Activated naive CD4-positive, alpha-beta T cell (primary cell): ENCODE measurements at places on chromosomes 2 and 18.

- no peak for DNase-seq
These were observed 39.1 kb downstream of the PCBP1 start for GRCh38 chr2:70126413-70126812.

DNA sequence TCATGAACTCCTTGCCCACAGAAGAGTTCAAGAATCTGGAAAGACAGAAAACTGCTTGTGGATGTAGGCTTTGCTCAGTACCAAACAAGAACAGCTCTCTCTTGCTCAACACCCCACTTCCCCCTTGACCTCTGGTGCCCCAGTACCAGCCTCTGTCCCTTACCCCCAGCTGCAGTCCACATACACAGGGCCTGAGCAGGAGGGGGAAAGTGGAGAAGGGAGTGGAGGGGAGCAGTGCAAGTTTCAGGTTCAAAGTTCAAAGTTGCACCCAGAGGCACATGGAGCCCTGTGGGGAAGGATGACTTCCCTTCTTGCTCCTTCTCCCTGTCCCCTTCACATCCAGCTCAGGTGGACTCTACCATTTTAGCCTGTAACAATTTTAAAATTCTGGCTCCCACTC, 61.1 kb upstream of the LPIN2 start:
- DNase-seq = no peak

DNA sequence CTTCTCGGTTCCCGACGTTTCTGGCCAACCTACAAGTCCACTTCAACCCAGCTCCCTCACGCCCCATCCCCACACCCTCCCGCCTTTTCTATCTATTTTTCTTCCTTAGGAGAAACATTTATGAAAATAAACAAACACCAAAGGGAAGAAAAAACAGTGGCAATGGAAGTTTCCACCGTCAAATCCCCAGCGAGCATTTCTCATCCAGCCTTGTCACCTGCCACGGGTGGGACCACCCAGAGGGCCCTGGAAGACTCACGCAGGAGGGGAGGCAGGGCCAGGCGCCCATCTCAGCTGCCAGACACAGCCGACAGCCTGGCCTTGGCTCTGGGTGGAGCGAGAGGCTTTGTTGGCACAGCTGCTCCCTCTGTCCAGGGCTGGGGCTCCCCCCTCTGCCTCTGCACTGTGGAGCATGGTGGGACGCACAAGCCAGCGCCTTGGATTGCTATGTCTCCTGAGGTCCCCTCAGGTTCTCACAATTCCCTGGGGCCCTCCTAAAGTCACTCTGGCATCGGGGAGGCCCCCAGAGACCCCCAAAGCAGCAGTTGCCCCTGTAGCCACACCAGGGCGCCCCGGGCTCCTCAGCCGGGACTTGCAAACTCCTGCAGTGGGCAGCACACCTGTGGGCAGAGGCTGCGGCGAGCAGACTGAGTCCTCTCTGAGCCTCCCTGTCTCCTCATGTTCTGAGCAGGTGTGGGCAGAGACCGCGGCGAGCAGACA, 395.7 kb upstream of the SALL3 start:
- DNase-seq = no peak

DNA sequence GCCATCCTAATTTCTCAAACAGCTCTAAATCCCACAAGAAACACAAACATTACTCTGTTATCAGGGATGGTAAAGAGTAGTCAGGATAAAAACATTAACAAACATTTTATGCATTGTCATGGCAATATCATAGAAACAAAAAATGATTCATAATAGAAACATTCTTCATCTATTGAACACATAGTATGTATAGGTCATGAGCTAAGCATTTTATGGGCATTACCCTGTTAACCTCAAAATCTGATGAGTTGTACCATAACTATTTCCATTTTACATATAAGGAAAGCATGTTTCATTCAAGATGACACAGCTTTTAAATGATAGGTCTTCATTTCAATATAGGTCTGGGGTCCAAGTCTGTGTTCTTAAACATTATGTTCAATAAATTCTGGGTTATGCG, 344.9 kb downstream of the RND3 start:
- DNase-seq = no peak

- no peak for DNase-seq
These were observed 9.4 kb downstream of the FAM124B start for GRCh38 chr2:224392545-224392944.

GRCh38 chr2:85048534-85048933, 77.6 kb downstream of the KCMF1 start:
- no peak for DNase-seq

DNA sequence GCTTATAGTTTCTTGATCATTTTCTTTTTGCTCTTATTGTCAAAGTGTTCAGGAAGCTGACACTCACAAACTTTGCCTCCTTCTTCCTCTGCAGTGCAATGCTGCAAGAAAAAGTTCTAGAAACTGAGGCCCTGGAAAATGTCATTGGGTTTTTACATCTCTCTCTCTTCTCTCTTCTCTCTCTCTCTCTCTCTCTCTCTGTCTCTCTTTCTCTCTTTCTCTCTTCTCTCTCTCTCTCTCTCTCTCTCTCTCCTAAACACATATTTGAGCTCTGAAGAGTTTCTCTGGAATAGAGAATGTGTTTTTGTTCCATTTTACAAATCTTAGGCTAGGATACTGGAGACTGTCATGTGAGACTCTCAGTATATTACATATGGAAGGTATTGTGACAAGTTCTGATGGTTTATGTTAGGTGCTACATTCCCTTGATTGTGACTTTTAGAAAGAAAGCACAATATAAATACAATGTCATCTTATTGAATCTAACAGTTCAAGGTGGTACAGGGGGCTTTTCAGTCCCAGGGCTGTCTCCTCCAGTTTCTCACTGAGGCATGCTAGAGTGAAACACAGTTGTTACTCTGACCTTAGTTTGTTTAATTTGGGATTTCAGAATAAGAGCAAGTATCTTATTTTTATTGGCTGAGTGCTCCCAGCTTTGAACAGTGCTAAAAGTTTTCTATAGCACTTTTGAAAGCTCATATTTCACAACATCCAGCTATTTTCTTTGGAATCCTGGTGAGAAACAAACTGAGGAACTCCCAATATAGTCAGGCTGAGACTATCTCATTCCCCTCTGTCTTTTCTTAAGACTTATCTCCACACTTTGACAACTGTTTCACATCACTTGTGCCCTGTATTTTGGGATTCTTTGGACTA, 41.4 kb upstream of the EHBP1 start:
- no peak for DNase-seq

DNA sequence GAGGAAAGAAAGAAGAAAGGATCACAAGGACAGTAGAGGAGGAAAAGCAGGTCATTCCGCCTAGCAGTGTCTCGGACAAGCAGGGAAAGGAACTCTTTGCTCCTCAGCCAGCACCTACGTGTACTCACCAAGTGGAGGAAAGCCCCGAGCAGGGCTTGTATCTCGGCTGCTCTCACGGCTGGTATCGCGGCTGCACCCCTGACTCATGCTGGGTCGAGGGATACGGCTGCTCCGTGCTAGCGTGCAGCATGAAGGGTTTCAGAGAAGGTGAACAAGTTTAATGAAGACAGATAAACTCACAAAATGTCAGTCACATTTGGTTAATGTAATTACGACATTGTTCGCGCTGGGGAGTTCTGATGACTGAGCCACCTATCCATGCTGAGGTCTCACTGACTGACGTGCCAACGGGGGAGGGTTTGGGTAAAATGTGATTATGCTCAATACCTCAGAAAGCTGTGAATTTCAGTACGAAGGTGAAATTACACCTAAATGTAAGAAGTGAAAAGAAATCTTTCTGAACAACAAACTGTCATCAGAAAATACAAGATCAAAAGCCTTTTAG, 112.1 kb upstream of the RNU4ATAC start:
- DNase-seq = no peak

DNA sequence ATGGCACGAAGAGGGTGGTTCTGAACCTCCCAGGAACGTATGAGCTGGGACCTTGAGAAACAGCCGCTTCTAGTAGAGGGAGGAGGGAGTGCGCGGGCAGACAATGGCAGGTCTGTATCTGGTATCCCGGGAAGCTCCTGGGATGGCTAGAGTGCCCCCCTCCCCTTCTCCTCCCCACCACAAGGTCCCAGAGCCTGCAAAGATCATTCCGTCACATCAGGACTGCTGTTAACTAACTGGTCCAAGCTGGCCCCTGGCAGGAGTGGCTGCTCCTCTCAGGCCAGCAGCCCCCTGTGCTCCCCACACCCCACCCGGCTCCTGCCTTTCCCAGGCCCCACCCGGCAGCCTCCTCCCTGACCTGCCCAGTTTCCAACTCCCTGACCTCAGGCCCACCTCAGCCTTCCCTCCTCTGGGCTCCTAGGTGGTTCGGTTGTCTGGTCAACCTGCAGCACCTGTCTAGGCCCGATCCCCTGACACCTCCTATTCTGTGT, 75.0 kb downstream of the TPO start:
- no peak for DNase-seq

- no peak for DNase-seq
These were observed 212.8 kb upstream of the LRRTM1 start for GRCh38 chr2:80517316-80517715.

GRCh38 chr2:12556762-12557161, 160.0 kb upstream of the TRIB2 start:
- DNase-seq = no peak

- DNase-seq = no peak
These were observed 144.4 kb downstream of the GFPT1 start for GRCh38 chr2:69242651-69243051.

DNA sequence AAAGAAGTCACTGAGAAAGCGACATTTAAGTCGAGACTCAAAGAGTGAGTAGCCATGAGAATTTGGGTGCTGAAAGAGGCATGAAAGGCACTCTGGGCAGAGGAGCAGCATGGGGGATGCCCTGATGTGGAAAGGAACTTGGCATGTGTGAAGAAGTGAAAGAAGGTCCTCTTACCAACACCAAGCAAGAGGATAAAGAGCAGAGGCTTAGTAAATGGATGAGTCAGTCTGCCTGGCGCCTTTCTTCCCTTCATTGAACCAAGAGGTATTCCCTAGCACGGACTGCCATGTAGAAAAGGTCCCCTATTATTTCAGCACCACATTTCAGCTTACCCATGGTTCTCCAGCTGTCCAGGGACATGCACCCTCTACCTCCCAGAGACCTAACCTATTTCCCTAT, 221.1 kb upstream of the NRP2 start:
- no peak for DNase-seq

DNA sequence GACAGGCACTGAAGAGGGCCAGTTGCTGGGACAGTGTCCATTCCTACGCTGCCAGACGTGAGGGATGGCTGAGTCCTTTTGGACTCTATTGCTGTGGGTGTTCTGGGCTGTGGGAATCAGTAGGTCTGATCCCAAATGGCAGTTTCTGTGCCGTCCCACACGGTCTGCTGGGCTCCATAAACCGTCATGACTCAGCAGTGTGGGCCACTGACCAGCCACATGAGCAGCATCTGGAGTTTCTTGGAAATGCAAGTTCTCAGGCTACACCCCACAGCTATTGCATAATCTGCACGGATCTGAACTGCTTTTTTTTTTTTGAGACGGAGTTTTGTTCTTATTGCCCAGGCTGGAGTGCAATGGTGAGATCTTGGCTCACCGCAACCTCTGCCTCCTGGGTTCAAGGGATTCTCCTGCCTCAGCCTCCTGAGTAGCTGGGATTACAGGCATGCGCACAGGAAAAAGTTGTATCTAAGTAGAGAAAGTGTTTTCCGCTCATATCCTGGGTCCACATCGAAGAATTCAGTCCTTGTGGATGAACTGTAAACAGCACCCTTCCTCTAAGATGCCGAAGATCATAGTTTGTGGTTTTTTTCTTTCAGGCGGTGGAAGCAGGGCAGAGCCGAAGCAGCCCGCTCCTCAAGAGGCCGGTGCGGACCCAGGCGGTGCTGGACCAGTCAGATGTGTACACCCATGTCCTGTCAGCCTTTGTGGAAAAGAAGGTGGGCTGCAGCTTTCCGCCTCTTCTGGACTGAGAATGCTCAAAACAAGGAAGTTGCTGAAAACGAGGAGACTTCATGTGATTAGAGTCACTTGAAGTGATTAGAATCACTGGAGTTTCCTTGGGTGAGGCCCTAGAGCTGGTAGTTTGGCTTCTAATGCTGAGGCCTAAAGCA, 25.5 kb downstream of the RMC1 start:
- DNase-seq = no peak

DNA sequence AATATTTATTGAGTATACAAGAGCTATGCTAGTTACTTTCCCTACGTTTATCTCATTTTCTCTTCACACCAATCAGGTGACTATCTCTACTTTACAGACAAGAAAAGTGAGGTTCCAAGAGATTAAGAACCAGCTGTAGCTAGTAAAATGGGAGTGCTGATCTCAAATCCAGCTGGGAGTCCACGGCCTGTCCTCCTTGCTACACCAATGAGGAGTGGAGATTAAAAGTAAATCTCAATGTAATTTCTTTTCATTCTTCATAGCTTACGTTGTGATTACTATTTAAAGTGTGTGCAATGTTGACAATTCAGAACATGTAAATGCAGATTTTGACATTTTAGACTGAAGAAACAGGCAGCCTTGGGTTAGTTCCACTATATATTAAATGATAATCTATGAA, 53.9 kb upstream of the NRP2 start:
- no peak for DNase-seq

DNA sequence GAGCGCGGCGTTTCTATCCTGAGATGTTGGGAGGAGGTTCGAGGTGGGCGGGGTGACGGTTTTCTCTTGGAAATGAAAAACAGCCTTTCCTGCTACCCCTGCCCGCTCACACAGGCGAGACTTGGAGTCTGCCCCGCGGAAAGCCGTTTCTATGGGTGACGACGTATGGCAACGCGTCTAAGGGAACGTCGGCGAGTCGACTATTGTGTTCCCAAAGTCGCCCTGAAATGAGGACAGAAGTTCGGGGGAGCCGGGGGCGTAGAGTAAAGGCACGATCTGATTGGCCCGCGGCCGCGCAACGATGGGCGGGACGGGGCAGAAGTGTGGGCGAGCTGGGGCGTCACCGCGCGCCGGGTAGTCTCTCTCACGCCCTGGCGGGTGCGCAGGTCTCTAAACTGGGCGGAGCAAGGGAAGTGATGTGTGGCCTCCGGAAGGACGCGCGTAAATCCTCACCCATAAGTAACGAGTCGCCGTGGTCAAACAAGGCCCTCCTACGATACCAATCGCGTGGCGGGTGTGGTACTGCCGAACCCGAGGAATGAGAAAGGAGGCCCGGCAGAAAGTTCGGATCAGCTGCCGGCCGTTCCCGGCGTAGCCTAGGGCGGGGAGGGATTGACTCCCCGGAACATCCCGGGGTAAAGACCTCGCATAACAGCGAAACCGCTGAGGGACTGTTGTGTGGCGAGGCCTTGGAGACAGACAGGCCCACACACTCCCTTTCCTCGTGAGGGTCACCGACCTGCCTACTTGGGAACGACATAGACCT, 89.6 kb downstream of the FAM161A start:
- DNase-seq = peak; percentile 89
